ENCODE measurements at places on chromosomes 4 and X. TPM values are rescaled to one million over a fixed set of nuclear protein-coding genes. Genes with fewer than 3 reads are reported as not detected.

- ATAC-seq, result no peak
Measured at GRCh38 chr4:84258905-84259830, 239.9 kb downstream of the NKX6-1 start.

RBMXL3 gene
- total RNA-seq, result not detected

GRCh38 chrX:1466971-1467561, 14.4 kb upstream of the ASMTL start:
- ATAC-seq, result no peak

SERTM2 gene
- not detected for total RNA-seq

DNA sequence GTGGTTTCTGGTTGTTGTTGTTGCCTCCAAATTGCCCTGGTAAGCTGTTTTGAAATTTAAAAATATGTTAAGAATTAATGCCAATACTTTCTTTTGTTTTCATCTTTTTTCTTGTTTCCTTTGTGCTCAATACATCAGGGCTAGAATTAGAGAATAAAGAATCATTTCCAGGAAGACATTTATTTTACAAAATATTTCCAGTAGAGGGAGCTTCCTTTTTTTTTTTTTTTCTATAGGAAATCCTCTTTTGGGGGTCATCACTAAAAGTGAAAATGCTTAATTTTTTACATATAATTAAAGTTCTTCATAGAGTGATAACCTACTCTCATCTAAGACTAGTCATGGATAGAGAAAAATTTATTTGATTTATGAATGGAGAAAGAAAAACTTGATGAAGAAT, 2.4 kb downstream of the GLRA3 start:
- ATAC-seq, result no peak

MAGEE2 gene
- total RNA-seq, result not detected

GRCh38 chr4:4659871-4660651, 118.2 kb upstream of the STX18 start:
- no peak for ATAC-seq

IL13RA2 gene
- not detected for total RNA-seq

HTN1 gene
- not detected for total RNA-seq

- ATAC-seq, result no peak
Measured at GRCh38 chrX:125407314-125407713, 87.6 kb downstream of the TEX13C start.

GRCh38 chrX:23844502-23845138, 61.6 kb downstream of the SAT1 start:
- ATAC-seq, result no peak

DNA sequence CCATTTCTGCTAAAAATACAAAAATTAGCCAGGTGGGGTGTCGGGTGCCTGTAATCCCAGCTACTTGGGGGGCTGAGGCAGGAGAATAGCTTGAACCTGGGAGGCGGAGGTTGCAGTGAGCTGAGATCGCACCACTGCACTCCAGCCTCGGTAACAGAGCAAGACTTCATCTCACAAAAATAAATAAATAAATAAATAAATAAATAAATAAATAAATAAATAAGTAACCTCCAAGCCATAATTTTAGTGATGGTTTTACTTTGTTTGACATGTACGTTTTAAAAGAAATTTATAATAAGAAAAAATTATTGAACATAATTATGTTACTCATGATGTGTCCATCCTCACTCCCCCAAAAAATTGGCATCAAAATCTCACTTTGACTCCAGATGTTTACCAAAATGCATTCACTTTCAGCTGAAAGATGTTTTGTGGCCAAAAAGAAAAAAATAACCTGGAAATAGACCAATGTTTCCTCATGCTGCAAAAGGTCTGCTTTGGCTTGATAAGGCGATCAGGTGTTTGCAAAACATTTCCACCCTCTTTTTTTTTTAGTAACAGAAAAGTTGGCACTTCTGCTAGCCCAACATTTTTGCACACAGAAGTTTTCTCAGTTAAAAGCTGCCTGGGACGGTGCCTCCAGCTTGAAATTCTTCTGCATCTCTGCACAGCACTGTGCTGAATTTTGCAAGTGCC, 42.2 kb upstream of the DHRSX start:
- no peak for ATAC-seq

DNA sequence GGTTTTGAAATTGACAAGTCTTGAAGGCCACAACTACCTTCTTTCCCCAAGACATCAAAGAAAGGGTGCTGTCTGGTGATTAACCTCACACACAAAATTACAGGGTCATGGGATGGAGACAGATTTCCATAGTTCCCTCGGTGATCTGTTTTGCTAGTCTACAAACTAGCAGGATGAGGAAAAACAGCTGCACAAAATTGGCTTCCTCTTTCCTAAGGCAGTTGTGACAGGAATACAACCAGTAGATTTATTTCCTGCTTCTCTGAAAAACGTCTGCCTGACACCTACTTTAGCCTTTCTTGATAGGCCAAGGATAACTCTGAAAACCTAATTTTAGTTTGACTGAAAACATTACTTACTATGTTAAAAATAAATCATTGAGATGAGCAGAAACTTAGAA, 39.6 kb downstream of the DKK2 start:
- ATAC-seq, result no peak

DNA sequence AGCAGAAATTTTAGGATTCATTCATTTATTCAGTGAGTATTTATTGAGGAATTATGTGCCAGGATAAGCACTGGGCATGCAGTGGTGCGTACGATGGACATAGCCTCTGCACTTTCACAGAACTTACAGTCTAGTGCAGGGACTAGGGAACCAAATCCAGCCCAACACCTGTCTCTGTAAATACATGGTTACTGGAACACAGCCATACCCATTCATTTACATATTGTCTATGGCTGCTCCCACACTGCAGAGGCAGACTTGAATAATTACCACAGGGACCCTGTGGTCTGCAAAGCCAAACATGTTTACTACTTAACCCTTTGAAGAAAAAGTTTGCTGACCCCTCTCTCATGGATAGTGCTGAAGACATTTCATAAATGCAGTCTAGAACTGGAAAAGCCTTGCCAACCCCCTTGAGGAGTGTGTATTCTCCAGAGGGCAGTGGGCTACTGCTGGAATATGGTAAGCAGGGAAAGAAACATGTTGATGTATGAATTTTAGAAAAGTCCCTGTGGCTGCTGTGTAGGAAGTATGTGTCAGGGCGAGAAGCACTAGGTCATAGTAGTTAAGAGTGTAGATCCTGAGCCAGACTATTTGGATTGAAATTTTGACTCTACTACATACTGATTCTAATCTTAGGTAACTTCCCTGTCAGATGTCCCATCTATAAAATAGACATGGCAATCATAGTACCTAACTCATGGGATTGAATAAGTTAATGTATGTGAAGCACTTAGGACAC, 75.5 kb downstream of the GALNT7 start:
- ATAC-seq, result peak; percentile 45

- no peak for ATAC-seq
Measured at GRCh38 chr4:113953888-113954287, 25.6 kb downstream of the ARSJ start.

FRMPD3 gene
- not detected for total RNA-seq

CXXC4 gene
- total RNA-seq, result not detected

DNA sequence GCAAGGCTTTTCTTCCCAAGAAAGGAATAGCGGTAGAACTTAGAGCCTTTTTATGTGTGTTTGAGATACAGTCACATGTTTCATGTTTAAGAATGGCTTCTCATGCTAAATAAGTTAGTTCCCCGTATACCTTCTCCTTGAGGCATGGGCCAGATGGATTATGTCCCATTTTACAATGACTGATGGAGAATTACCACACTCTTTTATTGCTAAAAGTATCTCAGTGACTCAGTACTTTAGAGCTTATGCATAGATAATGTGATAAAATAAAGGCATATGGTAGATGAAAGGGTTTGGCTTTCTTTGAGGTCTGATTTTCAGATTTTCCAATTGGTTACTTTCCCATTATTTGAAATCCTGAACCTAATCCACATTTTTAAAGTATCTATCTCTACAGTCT, 121.8 kb upstream of the BMPR1B start:
- ATAC-seq, result no peak

SNX25 gene
- 31.2 TPM for total RNA-seq

- no peak for ATAC-seq
Measured at GRCh38 chrX:149131774-149132173, 373.3 kb downstream of the IDS start.

DNA sequence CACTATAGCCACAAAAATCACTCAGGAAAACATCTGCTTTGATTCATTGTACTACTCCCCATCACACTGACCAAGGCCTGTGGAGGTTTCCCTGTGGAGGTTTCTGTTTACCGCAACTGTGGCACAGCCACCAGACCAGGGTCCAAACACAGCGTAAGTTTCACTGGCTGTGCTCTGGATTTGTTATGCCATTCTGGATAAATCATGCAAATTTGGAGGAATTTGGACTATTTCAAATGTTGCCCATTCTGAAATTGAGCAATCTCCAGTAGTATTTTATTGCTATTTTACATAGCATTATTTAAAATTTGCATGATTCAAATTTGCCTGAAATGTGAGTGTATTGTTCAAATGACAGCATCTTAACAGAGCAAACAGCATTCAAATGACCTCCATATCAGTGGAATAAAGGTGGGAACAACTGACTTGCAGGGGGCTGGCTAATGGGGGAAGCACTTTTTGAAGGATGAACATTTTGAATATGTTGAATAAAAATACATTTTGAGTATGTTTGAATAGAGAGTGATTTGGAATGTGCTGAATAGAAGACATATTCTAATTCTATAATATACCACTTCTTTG, 66.1 kb upstream of the ACSL1 start:
- no peak for ATAC-seq

DNA sequence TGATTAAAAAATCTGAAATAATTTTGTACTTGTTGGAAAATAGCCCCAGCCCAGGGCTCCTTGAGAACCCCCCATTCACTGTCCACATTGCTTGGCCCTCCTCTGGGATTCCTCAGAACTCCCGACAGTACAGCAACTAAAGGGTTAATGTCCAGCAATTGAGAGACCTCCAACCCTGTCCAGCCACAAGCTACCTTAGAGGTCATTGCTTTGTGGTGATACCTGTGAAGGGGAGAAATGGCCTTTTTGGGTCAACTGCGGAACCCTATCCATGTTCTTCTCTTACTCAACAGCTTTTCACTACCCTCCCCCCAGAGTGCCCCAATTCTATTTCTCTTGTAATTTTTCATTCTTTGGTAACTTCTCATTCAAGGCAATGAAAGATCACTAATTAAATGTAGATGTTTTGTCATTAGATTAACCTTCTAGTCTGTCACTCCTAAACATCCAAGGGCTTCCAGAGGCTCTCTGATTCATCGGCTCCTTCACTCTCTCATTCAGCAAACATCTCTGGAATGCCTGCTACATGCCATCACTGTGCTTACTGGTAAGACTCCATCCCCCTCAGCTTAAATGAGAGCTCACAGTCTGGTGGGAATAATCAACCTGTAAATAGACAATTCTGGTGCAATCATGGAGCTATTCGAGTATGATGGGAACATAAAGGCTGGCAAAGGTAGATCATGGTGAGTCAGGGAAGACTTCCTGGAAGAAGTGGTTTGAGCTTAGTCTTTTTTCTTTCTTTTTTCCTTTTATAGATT, 241.4 kb upstream of the PGRMC2 start:
- no peak for ATAC-seq

DNA sequence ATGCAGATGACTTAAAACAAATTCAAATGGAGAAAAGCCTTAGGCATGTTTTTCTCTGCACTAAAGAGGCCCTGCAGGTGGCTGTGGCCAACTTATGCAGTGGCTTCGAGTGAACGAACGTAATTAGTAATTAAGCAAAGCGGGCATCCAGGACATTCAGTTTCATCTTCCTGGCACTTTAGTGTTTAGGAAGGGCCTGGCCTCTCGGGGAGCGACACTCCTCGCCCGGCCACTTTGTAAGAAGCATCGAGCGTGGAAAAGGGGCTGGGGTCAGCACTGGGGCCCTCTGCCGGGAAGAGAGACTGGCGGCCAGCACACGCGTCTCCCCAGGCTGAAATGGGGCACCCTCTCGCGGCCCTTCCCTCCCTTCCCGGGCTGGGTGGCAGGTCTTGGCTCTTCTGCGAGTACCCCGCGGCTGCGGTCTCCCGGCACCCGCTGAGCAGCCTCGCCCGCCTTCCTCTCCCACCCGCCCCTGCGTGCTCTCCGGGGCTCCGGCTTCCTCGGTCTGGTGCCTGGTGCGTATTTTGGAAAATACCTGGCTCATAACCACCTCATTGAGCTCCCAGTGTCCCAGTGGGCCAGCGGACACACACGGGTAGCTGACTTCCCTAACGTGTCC, 677 bp upstream of the CYP4V2 start:
- peak; percentile 28 for ATAC-seq

GRCh38 chr4:147428583-147428982, 52.3 kb upstream of the EDNRA start:
- no peak for ATAC-seq

DNA sequence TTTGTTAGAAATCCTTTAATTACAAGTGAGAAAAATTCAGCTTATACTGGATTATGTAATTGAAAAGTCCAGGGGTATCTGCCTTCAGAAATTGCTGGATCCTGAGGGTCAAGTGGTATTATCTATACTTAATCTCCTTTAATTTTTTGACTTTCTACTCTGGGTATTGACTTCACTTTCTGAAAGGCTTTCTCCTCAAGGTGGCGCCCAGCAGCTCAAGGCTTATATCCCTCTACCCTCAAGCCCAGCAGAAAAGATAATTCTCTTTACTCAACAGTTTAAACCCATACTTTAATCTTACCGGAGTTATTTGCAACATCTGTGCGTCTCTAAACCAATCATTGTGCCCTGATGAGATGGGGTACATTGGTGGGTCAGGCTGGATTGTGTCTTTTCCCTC, 129.5 kb downstream of the LARP7 start:
- ATAC-seq, result no peak

DNA sequence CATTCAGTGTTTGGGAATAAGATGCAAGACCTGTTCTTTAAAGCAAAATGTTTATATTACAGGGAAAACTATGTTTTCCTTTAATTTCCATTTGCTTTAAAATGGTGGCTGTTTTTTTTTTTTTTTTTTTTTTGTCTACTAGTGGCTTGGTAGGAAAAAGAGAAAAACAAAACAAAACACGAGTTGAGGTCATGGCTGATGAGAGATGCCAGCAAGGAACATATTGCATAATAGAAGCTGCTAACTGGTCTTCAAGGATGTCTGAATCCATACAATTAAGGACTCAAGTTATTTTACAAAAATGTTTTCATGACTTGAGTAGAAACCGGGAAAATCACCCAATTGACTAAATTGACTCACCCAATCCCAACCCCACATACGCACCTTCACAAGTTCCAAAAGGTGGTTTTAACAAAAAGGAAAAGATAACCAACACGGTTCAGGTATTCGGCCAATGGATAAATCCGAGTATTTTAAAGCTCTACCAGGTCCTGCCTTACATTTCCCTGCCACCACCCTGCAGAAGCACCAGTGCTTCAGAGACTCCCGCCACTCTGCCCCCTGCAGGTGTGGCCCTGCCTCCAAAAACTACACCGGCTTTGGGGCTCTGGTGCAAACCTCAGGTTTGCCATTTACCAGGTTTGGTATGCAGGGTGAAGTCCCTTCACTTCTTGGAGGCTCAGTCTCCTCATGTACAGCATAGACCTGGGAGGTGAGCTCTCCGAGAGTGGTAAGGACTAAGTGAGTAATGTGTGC, 27.1 kb downstream of the PIR start:
- no peak for ATAC-seq

- ATAC-seq, result peak; percentile 97
Measured at GRCh38 chrX:86148024-86148511, at the start of gene DACH2. DACH2 (plus strand) TSS chrX:86148451.

CCDC110 gene
- 1.2 TPM for total RNA-seq
